ENCODE measurements at places on chromosomes 5 and 9.

- no peak for DNase-seq
Measured at GRCh38 chr9:91948597-91949391, 1.2 kb downstream of the ROR2 start.

DNA sequence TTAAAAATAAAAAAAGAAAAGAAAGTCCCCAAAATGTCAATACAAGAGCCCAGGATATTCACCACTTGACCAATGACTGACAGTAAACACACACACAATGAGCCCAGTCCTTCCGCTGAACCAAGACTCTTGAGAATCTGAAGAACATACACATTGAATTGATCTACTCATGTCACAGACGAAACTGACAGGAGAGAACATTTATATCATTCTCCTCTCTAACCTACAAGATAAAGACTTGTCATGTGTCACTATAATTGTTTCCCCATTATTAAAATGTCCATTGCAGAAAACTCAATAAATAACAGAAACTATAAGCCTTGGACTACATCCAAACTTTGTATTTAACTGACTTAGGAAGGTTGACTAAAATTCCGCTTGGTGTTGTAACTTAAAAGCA lies 296.7 kb downstream of the EPB41L4A start:
- no peak for DNase-seq

DNA sequence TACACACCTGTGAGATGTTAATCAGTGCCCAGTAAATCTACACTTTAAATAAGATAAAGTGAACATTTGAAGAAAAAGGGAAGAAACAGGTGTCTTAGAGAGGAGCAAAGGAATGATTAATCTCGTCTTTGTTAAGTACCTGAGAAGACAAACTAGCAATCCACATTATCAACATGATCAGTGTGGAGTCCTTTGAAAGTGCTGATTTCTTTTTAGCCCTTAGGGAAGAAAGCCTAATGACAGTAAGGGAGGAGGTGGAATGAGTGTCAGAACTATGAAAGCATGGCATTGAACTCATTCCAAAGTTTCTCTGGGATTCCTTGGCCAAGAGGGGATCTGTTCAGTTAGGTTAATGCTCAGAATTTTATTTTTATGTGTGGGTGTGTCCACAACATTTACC lies 1109.0 kb upstream of the ACO1 start:
- DNase-seq, result no peak

GRCh38 chr5:116671211-116671736 lies 96.7 kb upstream of the SEMA6A start:
- DNase-seq, result no peak

- DNase-seq, result no peak
Measured at GRCh38 chr9:28518439-28518838, 945.2 kb upstream of the C9orf72 start.

GRCh38 chr5:111774525-111774924 lies 17.5 kb upstream of the NREP start:
- DNase-seq, result no peak

DNA sequence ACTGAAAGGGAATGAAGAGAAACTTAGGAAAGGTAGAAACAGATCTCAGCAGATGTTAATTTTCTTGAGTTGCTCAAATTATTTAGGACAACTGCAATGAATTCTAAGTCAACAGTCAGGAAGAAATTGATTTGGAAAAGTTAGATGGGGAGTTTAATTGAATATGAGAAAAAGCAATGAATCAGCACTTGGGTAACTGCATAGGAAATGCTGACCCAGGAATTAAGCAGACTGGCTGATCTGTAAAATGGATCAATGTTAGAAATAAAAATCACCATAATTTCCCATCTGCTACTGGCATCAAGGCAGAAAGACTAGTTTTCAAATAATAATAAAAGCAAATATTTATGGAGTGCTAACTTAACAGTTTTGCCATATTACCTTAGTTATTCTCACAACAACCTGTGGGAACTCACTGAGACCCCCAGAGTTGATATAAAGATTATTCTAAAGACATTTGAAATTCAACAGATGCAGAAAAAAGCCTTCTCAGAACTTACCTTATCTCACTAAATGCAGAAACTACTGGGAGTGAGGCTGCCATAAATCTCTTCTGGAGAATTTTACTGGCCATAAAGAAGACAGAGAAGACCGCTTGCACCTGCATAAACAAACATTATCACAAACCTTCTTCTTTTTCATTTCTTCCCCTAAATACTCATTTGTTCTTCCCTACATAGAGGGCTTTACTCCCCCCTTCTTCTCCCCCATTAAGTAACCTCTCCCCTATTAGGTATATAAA lies 22.8 kb upstream of the SLC12A2 start:
- no peak for DNase-seq

- DNase-seq, result no peak
Measured at GRCh38 chr5:170444181-170444580, 55.0 kb upstream of the KCNMB1 start.

DNA sequence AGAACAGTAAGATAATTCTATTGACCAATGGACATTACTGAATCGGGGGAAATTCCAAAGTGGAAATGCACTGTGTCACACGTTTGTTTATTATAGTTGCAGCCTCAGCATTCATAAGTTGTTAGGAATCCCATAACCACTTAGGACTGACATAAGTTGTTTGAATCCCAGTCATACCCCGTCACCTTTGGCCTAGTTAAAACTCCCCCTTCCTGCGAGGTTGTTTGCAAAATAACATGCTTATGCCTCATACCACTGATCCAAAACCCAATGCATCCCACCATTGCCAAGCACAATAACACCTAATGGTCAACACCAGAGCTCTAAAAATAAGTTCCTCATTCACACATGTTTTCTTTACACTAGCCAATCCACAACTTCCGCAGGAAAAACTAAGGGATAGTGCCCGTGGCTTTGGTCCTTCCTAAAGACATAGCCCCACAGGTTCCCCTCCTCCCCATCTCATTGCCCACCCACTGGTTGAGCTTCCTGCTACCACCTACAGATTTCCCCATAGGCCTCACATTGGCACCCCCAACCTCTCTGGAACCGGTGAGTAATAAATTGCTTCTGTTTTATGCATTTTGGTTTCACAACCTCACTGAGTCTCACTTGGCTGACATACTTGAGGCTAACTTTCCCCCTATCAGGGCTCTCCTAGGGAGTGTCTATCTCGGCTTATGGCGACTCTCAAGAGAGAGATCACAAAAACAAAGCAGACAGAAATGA lies 42.3 kb upstream of the MUSK start:
- DNase-seq, result no peak

DNA sequence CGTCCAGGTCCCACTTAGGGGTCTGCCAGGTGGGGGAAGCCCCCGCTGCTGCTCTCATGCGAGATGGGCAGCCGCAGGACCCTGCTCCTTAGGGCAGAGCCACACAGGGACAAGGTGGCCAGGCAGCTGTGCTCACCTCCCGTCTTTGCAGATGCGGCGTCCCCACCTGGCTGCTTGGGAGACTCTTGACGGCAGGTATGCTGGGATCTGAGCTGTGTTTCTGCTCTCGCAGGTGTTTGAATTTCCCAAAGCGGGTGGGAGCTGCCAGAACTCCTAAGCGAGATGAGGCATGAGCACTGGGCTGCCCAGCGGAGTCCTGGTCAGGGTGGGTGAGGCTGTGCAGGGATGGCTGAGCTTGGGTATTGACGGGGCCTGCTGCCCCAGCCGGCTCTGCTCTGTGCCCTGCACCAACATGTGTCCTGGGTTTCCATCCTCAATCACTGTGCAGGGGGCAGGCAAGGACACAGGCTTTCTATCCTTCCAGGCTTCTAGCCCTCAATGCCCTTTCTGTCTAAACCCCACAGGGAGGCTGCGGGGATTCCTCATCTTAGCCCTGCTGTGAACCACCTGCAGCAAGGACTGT lies 151.4 kb downstream of the ICE1 start:
- DNase-seq, result no peak

DNA sequence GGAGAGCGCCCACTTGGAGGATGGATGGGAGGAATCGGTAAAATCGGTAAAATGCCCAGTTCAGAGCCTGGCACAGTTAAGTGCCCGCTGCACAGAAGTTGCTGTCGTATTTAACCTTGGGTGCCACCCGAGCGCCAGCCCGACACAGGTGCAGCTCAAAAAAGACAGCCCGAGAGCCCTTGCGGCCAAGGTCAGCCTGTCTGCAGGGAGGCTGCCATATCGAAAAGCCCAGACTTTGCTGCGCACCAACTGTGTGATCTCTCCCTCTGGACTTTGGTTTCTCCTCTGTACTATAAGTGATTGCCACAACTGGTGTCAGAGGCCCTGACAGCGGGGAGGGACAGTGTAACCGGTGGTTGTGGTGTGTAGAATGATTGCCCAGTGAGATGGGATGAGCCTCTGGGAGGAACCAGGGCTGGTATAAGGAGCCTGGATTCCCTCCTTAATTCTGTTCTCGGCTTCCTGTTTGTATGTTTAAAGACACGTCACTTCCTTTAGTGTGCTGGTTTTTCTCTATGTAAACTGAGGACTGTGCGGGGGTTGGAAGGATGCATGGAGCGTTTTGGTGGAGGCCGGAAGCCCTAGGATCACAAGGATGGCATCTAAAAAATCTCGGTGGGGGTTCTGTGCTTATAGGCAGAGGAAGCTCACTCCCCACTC lies 792 bp downstream of the NTMT1 start:
- no peak for DNase-seq

DNA sequence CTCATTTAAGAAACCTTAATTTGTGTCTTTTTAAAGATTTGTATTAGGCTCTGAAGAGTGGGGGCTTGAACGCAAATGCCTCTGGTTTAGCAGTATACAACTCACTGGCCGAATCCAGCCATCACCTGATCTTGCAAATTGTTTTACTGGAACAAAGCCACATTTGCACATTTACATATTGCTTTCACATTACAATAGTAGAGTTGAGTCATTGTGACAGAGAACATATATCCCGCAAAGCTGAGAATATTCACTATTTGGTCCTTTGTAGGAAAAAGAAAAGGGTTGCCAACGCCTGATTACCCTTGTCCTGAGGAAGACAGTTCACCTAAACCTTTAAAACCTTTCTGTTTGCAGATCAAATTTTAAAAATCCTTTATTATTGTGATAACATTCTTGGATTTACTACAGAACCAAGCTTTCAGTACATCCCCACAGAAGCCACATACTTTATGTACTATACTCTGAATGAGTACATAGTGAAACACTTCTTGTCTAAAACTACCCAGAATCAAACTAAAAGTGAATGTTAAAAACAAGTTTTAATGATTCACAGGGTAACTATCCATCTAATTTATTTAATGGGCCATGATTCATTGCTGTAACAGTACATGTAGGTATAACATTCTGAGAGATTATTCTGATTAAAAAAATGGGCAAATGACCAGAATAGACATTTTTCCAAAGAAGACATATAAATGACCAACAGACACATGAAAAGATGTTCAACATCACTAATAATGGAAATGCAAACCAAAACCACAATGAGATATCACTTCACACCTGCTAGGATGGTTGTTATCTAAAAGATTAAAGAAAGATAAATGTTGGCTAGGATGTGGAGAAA lies 161.0 kb downstream of the SLC25A46 start:
- no peak for DNase-seq

GRCh38 chr9:132157347-132158116 lies 4.3 kb upstream of the NTNG2 start:
- DNase-seq, result no peak

DNA sequence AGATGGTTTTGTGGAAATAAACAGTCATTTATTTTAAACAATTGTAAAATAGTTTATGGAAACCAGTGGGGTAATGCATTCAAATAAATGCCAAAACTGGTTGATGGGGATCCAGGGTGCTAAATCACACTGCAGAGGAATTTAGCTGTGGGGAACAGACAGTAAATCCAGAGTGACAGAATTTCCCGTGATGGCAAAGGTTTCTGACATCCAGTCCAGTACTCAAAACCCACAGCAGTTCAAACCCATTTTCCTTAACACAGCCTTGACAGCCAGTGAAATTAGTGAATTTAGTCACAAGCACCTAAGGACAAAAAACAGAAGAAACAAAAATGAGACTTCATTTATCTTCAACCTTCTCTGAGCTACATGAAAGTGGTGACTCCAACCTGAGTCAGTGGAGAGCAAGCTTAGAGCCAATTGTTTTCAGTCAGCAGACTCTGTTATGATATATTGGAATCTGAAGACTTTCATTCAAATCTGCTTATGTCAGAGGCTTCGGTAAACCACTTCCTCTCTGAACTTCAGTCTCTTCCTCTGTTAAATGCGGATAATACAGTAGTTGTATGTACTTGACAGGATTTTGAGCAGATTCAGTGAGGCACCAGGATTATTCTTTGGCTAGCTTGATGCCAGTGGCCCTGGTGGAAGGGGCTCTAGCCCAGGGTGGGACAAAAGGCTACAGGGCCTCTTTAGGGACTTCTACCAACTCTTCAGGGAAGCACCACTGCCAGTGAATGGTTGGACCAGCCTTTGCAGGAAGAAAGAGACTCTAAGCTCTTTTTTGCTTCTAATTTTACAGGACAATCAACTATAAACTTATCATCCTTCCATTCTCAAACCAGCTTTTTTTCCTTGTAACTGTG lies 185.3 kb downstream of the MAPKAP1 start:
- DNase-seq, result no peak

GRCh38 chr5:82397741-82398320 lies 119.7 kb upstream of the RPS23 start:
- no peak for DNase-seq

- DNase-seq, result no peak
Measured at GRCh38 chr9:120369608-120370220, 210.3 kb downstream of the CDK5RAP2 start.

- no peak for DNase-seq
Measured at GRCh38 chr9:93523518-93524144, 52.8 kb upstream of the PHF2 start.

GRCh38 chr5:151196556-151197290 lies 27.2 kb downstream of the CCDC69 start:
- DNase-seq, result no peak

DNA sequence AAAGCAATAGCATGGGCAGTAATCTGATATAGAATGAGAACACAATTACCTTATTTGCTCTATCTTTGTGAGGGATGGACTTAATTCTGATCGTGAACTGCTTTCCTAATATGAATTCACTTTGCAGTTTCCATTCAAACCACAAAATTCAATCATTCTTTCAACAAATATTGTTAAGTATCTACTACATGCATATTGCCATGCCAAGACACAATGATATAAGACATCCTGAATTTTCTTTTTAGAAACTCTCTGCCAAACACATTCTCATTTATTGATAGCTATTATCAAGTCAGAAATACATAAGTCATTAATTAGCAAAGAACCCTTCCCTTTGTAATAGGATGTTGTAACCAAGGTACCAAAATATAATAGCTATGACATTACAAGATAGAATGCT lies 121.6 kb upstream of the TARS1 start:
- DNase-seq, result no peak

DNA sequence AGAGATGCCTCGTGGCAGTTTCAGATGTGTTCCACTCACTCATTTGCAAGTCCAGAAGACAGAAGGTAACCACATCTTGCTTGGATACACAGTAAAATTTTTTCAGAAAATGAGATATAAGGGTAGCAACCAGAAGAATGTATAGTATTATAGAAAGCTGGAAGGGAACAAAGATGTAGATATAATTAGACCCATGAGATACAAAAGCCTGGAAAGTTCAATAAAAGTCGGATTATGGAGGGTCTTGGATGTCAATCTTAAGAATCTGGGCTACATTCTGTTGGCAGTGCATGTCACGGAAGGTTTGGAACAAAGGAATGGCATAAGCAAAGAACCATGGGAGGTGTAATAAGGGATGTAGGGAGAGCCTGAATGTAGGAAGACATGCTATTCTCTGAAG lies 5.1 kb upstream of the CEP78 start:
- no peak for DNase-seq

Measured in amygdala (tissue), 56 donors.